ENCODE measurements at places on chromosomes 12 and 14. TPM values are rescaled to one million over a fixed set of nuclear protein-coding genes. Genes with fewer than 3 reads are reported as not detected.

GRCh38 chr14:74649673-74650072, 37.6 kb upstream of the LTBP2 start:
- no peak for DNase-seq

DNA sequence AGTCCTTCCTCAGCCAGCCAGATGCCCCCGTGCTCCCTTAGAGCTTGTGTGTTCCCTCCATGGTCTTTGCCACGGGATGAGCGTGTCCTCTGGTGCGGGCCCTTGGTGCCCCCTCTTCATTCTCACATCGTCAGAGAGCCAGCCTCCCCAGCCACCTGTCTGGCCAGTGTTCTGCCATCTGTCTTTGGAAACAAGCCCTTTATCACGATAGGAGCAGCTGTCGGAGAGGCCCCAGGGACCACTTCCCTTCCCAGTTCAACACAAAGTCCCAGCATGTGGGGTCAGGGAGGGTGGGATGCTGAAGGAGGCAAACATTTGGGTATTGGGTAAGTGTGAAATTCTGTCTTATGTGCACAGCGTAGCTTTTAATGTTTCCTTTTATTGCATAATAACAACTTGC, 44.5 kb downstream of the DYNC1H1 start:
- DNase-seq = no peak

DNA sequence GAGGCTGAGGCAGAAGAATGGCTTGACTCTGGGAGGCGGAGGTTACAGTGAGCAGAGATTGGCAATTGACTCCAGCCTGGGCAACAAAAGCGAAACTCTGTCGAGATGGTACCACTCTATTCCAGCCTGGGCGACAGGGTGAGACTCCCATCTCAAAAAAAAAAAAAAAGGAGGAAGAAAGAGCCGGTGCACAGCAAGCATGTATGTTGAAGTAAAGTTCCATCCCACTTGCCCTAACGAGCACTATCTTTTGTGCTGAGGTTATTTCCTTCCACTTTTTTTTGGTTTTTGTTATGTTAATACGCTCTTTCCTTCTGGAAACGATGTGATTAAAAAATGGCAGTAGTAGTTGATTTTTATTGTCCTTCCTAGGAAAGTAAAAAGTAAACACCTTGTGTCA, 19.5 kb upstream of the GOLGA5 start:
- DNase-seq = no peak

DNA sequence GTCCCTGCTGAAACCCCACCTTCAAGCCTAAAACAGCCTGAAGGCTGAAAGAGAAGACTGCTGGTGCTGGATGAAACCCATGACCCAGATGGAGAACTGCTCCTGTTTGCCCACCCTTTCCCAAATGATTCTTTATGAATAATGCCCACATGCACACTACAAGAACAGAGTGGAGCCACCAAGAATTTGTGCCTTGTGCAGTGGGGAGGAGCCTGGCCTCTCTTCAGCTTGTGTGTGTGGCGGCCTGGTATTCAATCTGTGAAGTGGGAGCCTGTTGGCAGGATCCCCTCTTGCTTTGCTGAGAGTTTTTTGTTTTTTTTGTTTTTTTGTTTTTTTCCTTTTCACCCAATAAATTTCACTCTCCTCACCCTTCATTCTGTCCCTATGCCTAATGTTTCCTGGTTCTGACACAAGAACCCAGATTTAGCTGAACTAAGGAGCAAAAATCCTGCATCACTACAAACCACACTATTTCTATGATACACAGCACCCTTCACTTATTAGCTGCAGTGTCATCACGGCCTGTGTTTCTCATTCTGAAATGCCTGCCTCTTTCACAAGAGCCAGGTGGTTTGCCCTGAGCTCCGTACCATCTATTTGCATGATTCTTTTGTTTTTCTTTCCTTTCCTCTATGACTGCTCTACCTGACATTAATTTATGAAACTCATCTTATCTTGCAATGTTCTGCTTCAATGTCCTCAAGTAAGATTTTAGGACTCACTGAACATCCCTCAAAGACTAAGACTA, 585.5 kb upstream of the ATXN7L3B start:
- no peak for DNase-seq

GRCh38 chr12:1502379-1502720, 92.0 kb downstream of the FBXL14 start:
- DNase-seq = no peak

CNTN1 gene
- total RNA-seq = 0.77 TPM

DNA sequence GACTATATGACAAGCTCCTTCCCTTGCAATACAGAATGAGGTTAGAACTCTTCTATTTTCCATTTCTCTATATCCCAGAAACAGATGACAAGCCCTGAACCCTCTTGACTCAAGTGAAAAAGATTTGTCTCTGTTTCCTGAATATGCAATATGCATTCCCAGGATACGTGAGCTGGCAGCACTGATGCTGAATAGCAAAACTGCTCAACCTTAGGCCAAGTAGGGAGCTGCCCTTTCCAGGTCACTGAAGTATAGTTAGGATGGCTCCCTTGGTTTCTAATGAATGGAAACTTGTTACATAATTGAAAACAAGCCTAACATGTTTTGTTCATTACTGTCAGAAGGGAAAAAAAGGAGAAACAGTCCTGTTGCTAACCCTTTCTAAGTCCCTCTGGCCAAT, 47.9 kb upstream of the PLEKHG7 start:
- DNase-seq = no peak

DNA sequence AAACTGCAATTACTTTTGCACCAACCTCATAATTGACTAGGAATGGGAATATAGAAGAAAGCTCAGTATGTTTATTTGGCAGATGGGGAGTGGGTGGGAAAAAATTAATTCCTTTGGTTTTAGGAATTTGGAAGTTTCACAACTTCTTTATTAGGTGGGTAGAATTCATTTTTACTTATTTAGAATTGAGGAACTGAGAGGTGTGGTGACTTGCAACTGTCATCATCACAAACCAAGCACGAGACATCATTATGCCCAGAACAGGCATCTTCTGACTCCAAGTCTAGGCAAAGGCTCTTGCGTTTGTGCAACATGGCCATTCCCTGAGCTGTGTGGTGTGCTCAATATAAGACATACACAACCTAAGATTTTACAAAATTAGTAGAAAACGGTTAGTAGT, 380.0 kb downstream of the ATP23 start:
- no peak for DNase-seq

GRCh38 chr14:68036202-68036601, 216.6 kb downstream of the RAD51B start:
- no peak for DNase-seq

- no peak for DNase-seq
These were observed 44.9 kb downstream of the BBS10 start for GRCh38 chr12:76303365-76303764.

ABCD2 gene
- 0.70 TPM for total RNA-seq
